ENCODE measurements at places on chromosomes 16 and 17.

DNA sequence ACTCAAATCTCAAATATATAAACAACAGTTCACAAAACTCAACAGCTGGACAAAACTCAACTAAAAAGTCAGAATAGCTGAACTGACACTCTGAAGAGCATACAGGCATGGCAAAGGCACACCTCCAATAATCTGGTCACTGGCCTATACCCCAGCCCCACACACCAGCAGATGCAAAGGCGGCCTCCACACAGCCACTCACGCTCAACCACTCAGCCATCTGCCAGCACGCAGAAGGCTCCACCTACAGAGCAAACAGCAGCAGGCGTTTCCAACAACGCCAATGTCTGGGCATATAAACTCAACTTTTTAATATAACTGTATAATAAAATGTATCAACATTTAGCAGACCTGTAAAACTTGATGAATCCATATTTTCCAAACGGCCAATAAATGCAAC is 17.2 kb downstream of the USP7 start:
- DNase-seq: no peak

DNA sequence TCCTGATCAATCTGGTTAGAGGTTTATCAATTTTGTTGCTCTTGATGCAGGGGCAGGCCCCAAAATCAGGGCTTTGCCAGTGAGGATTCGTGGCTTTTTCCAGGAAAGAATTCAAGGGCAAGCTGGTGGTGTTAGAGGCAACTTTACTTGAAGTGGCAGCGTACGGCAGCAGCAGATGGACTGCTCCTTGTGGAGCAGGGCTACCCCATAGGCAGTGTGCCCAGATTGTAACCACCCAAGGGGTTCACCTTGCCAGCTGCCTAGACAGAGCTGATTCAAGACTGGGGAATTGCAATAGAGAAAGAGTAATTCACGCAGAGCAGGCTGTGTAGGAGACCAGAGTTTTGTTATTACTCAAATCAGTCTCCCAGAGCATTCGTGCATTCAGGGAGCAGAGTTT is 16.7 kb downstream of the DRC7 start:
- DNase-seq: no peak

DNA sequence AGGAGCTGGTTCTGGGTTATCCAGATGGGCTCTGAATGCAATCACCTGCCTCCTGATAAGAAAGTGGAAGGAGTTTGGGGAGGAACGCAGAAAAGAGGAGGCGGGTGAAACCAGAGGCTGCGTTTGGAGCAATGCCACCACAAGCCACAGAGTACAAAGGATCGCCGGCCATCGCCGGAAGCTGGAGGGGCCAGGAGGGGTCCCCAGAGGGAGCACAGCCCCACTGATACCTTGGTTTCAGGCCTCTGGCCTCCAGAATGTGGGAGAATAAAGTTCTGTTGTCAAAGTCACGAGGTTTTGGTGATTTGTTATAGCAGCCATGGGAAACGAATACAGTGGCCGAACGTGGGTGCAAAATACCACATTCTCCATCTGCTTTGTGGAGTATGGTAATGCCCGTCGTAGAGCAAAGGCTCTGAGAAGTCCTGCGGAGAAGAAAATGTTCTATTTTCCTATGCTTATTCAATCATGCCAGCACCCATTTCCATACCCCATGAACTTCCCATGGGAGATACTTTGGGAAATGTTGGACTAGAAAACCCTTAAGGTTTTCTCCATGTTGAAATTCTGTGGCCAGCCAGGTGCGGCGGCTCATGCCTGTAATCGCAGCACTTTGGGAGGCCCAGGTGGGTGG is 51.4 kb downstream of the ZDHHC7 start:
- no peak for DNase-seq

DNA sequence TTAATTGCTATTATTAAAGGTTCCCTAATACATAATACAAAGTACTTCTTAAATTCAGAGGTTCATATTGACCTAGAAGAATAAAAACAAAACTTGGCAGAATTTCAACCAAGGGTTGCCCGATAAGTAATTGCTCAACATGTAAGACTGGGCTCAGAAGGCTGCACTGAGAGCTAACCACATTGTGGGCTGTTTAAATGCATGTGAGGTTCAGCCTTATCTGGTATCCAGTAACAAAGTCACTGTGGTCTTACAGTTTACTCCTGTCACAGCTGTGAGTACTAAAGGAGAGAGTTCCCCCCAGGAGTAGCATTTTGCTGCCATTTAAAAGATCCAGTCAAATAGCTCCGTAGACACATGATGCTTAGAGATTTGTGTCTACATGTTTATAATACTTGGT is 1.6 kb upstream of the DHRS11 start:
- no peak for DNase-seq

DNA sequence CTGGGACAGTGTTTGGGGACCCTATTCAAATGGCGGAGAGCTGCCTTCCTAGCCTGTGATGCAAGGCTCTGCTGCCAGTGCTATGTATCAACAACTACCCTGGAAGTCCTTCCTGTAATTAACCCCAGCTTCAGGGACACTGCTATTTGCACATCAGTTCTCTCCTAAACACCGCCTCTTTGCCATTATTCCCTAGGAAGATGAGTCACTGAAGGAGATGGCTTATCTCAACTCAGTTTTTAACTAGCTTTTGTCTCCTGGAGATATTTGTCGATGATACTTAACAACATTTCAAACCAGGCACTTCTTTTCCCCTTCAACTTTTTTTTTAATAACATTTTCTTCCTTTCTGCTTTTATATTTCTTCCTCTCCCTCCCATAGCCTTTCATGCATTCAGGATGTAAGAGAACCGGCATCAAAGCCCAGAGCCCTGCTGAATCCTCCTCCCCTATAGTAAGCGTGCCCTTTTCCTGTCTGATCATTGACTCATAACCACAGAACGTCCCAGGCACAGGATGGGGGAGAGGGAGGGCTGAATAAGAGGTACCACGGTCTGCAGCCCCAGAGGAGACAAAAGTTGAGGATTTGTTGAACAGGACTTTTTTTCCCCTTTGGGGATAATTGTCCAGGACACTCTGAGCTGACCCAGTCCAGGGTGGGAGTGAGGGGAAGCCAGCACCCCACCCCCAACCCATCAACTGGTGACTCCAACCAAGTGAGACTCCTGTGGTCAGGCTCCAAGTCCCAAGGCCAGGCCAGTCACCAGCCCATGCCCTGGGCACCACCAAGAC is 387.8 kb upstream of the SALL1 start:
- no peak for DNase-seq

DNA sequence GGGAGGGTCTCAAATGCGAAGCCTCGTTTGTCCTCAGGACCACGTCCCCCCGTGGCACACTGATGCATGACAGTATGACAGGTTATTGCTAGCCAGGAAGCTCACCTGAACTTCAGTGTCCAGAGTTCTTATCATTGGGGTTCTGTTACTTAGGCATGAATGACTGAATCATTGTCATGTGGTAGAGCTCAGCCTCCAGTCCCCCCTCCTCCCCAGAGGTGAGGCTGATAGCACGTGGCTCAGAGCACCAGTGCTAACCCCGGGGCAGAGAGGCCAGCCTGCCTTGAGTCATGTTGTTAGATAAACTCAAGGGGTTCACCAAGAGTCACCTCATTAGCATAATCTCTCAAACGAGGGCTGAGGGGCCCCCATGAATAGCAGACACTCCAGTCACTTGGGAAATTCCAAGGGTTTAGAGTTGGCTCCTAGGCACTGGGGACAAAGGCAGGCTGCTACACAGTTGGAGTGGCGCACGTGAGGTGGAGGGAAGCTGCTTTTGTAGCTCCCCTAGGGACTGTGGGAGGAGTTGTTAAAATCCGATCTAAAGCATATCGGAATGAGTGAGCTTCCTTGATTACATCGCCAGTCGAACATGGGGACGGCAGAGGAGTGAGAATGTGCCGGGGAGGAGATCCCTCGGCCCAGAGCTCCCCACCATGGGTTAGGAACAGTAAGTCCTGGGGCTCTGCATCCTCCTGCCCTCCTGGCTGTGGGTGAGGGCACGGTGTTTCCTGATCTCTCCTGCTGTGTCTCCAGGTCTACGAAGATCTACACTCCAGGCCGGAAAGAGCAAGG is 18.2 kb downstream of the DHX38 start:
- no peak for DNase-seq

Data from cerebellum (tissue), 4 donors.